ENCODE measurements at places on chromosomes 1 and 21. TPM values are rescaled to one million over a fixed set of nuclear protein-coding genes. Genes with fewer than 3 reads are reported as not detected.

DNA sequence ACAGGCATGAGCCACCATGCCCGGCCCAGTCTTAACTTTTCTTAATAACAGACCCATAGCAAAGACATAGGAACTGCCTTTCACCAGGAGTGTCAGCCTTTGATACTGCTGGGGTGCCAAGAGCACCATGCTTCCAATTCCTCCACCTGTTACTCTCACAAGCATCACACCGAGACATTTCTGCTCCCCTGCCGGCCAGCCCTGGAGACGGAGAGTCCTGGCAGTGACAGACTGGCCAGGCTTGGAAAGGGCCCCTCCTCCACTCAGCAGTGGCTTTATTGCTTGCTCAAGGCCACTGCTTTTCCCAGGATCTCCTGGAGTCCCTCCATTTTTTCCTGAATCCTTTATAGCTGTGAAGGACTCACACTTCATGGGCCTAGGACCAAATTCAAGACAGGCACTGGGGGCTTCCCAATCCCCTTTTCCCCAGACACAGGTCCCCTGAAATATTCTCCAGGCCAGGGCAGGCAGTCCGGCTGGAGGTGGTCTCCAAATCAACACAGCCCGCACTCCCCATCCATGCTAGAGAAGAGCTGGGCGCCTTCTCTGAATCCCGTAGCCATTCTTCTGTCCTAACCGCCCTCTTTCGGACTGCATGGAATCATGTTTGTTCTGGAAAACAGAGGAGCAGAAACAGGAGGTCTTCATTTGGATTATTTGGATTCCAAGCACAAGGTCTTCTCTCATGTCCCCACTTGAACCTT, 25.5 kb upstream of the PTPRF start:
- DNase-seq: no peak

- DNase-seq: peak; percentile 61
These were observed 41.3 kb upstream of the TACSTD2 start for GRCh38 chr1:58618303-58618702.

The GFI1 gene
- total RNA-seq: 0.20 TPM

- DNase-seq: no peak
These were observed 188.5 kb downstream of the TM2D1 start for GRCh38 chr1:61536174-61537108.

DNA sequence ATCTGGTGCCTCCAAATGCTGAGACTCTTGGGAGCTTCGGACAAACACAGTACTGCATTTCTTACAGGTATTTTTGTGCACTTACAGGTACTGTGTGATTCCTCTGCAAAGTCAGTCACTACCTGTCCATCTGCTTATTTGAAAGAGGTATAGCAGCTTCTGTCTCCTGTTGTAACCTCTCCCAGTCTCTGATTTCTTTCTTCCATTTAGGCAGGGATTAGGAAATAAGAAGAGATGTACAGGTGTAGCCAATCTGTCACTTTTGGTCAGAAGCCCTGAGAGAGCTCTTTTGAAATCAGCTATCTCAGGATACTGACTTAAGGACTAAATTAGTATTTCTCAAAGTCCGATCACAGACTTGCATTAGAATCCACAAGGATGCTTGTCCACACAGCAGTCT, 54.0 kb downstream of the AKT3 start:
- no peak for DNase-seq

DNA sequence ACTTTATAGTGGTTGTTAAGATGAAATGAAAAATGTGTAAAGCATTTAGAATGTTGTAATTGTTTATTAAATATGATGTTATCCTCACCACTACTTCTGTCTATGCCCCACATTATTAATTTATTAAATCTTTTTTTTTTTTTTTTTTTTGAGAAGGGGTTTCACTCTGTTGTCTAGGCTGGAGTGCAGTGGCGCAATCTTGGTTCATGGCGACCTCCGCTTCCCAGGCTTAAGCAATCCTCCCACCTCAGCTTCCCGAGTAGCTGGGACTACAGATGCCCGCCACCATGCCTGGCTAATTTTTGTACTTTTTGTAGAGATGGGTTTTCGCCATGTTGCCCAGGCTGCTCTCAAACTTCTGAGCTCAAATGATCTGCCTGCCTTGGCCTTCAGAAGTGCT, 7.5 kb downstream of the KCNA10 start:
- no peak for DNase-seq

The LAD1 gene
- 10.8 TPM for total RNA-seq

GRCh38 chr21:39705849-39706248, 39.1 kb upstream of the IGSF5 start:
- no peak for DNase-seq

The TNFRSF4 gene
- total RNA-seq: 1.4 TPM

- DNase-seq: no peak
These were observed 9.6 kb downstream of the ZBTB17 start for GRCh38 chr1:15966081-15966955.

DNA sequence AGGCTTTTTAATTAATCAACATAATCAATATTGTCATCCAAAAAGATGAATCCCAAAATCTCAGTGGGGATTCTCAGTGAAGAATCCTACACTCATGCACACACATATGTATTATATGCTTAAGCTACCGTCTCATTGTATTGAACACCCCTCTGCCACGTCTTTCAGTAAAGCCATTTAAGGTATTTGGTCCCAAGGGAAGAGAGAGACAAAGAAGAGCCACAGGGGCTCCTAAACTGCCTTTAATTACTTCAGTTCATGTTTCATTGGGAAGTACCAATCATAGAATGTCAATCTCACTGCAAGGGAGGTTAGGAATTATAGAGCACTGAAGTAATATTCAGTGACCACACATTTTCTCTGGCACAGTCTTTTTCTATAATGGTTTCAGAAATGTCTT, 388.6 kb upstream of the NEGR1 start:
- no peak for DNase-seq

The HTR6 gene
- total RNA-seq: not detected

GRCh38 chr1:55965981-55966461, 613.3 kb downstream of the PLPP3 start:
- DNase-seq: no peak

The CFH gene
- total RNA-seq: 44.5 TPM

All from psoas muscle (tissue), 8 donors.